ENCODE measurements at places on chromosomes 7 and 10. TPM values are rescaled to one million over a fixed set of nuclear protein-coding genes. Genes with fewer than 3 reads are reported as not detected.

DNA sequence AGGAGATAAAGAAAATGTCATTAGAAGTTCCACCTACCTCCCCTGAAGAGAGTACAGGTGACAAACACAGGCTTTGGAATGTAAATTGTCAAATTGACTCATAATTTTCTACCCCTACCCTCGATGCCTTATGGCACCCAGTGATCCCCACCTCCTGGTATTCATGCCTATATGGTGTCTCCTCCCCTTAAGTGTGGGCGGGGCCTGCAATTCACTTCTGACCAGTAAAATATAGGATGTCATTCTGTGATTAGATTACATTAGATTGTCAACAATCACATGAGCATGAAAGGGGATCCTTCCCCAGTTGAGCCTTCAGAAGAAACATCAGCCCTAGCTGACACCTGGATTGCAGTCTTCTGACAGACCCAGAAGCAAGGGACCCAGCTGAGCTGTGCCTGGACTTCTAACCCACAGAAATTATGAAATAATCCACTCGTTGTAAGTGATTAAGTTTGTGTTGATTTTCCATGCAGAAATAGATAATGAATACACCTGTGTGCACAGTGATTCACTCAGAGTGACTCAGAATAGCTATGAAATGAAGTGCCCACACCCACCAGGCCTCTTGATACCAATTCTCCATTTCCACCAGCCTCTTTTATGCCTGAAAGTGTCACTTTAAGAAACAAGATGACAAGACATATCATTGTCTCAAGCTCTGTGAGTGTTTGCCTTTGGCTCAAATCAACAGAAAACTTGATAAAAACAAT lies 8.5 kb upstream of the SLC39A12 start:
- DNase-seq: no peak

DNA sequence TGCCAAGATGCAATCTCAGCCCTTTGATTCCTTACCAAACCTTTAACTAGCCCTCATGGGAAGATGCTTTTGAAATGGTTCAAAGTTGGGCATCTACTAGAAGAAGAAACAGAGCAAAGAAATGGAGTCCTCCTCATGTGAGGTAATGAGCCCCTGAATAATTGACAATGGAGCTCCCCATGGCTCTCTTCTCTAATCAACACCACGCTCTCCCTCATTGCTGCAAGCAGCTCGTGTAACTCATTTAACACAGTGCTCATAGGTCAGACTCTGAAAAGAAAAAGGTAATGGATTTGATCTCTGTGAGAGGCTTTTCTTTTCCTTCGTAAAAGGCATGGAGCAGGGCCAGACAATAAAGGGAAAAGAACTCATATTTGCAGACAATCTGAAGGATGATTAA lies 312.8 kb downstream of the PHTF2 start:
- no peak for DNase-seq

- DNase-seq: no peak
These were observed 875.8 kb upstream of the KCND2 start for GRCh38 chr7:119397156-119397555.

- DNase-seq: no peak
These were observed 52.6 kb downstream of the FGFBP3 start for GRCh38 chr10:91856637-91857036.

DNA sequence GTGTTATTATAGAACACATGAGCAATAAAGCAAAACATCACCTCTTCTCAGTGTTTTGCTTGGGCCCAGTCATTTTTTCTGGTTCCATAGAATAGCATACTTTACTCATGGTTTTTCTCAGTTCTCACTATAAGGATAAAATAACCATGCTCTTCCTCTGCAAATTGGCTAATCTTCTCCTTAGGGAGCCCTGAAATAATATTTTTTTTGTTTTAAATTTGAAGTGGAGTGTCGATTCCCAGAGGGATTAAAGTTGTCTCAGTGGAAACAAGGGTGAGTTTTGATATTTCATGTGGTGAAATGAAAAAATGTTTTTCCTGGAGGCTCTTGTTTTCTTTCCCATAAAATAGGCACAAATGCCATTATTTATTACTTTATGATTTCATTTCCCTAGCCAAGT lies 127.3 kb downstream of the NOC3L start:
- DNase-seq: no peak

- DNase-seq: no peak
These were observed 267.5 kb downstream of the CELF2 start for GRCh38 chr10:11285171-11285570.

DNA sequence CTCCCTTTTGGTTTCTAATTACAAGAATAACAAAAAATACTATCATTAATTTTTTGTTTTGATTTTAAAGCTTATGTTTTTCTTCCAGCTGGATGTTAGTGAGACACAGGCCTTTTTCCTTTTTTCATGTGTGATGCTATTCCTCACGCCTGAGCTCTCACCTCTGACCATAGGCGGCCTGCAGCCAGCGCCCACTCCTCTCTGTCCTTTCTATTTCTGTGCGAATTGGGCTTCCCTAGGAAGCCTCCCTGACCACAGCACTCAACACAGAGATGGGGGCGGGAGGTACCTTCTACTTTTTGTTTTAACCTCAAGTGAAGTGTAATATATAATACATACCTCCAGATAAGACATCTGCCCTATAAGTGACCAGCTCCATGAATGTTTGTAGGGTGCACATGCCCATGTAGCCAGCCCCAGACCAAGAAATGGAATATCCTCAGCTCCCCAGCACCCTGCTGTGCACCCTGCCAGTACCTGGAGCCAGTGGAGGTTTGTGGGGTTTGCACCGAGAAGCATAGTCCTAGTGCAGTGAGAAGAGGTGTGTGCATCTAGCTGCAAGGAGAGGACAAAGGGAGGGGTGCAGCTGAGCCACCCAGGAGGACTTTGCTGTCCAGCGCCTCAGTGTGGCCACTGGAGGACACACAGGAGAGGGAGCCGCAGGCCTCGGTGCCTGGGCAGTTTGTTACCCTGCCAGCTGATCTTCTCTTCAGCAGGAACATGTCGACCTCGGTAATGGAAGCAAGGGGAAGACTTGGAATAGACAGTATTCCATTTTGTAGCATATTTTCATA lies 38.5 kb downstream of the BNIP3 start:
- DNase-seq: no peak

GRCh38 chr10:329361-330099 lies 194.3 kb downstream of the ZMYND11 start:
- DNase-seq: peak; percentile 95

- DNase-seq: no peak
These were observed 207.5 kb downstream of the HERPUD2 start for GRCh38 chr7:35487402-35487801.

- no peak for DNase-seq
These were observed 11.9 kb upstream of the WDFY4 start for GRCh38 chr10:48672596-48673265.

DNA sequence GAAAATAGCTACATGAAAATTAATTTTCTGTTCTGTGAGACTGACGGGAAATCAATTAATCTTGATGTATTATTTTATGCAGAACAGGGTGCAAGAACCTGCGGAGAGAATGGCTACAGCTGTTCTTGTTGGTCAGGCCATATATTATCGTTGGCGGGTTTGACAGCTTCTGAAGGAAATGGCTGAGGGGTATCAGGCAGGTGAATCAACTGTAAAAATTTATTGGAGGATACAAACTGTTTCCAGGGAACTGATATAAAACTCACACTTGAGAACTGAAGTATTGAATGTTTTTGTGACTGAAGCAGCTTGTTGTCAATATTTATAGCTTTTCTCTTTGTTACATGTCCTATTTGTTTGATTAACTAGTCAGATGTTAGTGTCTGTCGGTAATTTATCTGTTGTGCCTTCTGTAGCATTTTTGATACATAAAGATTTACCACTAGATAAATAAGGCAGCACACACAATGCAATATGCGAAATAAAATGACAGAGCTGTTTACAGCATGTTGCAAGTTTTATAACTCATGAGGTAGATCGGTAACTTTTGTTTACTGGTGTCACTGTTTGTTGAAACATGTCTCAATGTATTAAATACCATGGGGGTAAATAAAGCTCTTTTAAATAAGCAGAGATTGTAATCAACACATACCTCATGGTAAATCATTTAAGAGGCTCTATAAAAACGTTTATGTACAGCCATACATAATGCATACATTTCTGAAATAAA lies 308.2 kb downstream of the LRMDA start:
- DNase-seq: no peak

DNA sequence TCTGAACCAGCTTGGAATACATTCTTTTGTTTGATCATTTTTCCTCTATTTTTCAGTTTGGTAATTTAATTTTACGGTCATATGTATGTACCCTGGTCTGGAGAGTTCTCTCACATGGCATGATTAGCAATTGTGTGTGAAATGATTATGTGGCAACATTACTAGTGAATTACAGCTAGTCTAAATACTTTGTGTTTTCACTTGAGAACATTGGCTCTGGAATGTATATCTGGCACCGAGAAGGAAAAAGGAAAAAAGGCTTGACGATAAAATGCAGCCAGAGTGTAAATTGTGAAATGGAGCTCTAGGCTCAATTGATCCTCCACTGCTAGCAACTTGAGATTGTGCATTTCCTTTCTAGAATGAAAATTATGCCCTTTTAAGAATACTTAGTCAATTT lies 397.2 kb downstream of the EXOC4 start:
- DNase-seq: no peak

DNA sequence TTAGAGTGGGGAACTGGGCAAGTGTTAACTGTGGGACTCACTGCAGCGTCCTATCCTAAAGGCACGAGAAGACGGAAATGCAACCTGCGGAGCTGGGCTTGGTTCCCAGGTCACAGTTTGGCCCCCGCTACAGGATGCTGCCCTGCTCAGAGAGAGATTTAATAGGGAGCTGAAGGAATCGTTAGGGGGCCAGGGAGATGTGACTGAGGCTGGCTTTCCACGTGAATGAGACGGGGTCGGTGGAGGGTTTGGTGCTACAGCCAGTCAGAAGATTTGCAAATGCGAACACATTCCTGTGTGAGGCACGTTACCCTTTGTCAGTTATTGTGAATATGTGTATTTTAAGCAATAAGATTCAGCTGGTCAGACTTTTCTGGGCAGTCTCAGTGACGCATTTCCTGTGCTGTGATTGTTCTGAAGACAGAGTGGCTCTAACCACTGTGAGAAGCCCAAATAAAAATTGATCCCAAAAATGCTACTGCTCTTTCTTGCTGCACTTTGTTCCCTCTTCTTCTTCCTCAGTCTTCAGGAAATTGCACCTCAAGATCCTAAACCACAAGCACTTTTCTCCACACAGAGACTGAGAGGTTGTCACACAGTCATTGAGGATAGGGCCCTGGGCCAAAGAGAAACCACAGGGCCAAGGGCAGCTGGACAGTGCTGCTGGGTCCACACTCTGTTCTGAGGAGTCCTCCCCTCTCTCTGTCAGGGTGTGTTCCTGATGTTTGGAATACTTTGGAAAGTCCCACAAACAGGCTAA lies 21.2 kb downstream of the CYP17A1 start:
- DNase-seq: peak; percentile 80

DNA sequence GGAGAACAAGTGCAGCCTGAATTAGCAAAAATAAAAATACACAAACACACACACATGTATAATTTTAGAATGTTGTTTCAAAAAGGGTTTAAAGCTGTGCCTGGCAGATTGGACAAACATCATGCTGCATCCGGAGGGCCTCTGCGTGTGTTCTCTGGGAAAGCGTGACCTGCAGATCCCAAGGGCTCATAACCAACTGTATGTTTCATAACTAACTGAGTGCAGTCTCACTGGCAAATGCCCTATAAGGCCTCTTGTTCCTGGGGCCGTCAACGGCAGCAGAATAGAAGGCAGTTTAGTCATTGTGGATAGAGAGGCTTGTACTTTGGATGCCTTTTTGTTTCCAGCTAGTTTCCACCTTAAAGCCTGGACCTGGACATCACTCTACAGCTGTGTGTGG lies 243.8 kb upstream of the KIAA1217 start:
- no peak for DNase-seq

DNA sequence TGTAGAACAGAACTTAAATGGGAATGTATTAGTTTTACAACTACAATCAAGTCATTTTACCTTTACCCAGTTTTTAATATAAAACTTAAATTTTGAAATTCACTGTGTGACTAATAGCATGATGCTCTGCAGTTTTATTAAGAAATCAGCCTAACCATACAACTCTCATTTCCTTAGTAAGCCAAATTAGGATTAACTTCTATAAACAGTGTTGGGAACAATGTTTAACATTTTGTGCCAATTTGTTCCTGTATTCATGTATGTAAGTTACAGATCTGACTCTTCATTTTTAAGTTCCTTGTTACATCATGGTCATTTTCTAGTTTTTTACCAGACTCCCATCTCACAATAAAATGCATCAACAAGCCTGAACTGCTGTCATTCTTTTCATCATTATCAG lies 209.8 kb downstream of the ZEB1 start:
- no peak for DNase-seq

- DNase-seq: no peak
These were observed 980 bp downstream of the TMEM26 start for GRCh38 chr10:61452151-61452651.

- no peak for DNase-seq
These were observed 180.8 kb downstream of the MAD1L1 start for GRCh38 chr7:2051707-2052656.

DNA sequence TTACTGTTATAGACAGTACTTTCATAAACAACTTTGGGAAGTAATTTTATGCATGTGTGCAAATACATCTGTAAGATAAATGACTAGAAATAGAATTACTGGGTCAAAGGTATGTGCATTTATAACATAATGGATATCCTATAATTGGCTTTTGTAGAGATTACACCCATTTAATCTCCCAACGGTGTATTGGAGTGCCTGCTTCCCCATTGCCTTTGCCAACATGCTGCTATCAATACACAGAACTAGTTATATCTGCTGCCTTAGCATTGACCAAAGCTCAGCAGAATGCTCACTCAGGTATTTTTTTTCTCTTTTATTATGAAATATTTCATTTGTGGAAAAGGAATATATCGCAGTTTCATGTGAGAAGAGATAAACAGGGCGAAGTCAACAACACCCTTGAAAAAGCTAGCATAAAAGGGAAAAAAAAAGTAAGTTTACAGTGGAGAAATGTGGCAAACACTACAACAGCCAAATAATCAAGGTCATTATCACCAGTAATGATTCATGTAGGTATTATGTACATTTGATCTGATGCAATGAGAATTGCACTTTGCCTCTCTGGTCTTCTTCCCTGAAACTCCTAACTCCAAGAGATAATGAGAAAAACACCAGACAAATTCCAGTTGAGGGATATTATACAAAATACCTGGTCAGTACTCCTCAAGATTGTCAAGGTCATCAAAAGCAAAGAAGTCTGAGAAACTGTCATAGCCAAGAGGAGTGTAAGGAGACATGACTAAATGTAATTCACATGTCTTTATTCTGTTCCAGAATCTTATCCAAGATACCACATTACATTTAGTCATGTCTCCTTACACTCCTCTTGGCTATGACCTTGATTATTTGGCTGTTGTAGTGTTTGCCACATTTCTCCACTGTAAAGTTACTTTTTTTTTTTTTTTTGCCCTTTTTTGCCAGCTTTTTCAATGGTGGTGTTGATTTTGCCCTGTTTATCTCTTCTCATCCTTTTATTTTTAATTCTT lies 36.8 kb downstream of the MARCHF5 start:
- no peak for DNase-seq

GRCh38 chr7:24757353-24758275 lies at the start of gene GSDME:
TSS of gene GSDME (minus strand) at chr7:24757464. CDS start at chr7:24749774, 7,690 bp downstream.
- peak; percentile 90 for DNase-seq

ZCWPW1 gene
- total RNA-seq: 4.4 TPM

HMX3 gene
- total RNA-seq: not detected

ATOH7 gene
- not detected for total RNA-seq

PNLIP gene
- 2.7 TPM for total RNA-seq

SPDYE6 gene
- not detected for total RNA-seq

MTURN gene
- 72.5 TPM for total RNA-seq

SDK1 gene
- 20.0 TPM for total RNA-seq

ZNF488 gene
- total RNA-seq: not detected

ITGB8 gene
- 12.0 TPM for total RNA-seq

NCF1 gene
- 16.4 TPM for total RNA-seq

CCL24 gene
- 1.1 TPM for total RNA-seq

NUPR2 gene
- total RNA-seq: 0.62 TPM
